HFF-Myc (cell line): ENCODE measurements at places on chromosomes 5 and 9.

GRCh38 chr9:4936823-4937222 is 48.2 kb upstream of the JAK2 start:
- no peak for DNase-seq

DNA sequence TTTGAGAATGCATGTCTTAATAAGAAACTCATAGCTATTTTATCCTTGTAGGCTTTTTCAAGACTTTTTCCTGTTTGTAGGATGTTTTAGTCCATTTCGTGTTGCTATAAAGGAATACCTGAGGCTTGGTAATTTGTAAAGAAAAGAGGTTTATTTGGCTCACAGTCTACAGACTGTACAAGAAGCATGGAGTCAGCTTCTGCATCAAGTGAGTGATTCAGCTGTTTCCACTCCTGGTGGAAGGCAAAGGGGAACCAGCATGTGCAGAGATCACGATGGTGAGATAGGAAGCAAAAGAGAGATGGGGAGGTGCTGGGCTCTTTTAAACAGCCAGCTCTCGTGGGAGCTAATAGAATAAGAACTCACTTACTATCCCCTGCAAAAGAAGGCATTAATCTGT is 177.3 kb downstream of the ALDH1A1 start:
- no peak for DNase-seq

GRCh38 chr5:7398596-7399280 is 2.8 kb downstream of the ADCY2 start:
- DNase-seq = no peak

DNA sequence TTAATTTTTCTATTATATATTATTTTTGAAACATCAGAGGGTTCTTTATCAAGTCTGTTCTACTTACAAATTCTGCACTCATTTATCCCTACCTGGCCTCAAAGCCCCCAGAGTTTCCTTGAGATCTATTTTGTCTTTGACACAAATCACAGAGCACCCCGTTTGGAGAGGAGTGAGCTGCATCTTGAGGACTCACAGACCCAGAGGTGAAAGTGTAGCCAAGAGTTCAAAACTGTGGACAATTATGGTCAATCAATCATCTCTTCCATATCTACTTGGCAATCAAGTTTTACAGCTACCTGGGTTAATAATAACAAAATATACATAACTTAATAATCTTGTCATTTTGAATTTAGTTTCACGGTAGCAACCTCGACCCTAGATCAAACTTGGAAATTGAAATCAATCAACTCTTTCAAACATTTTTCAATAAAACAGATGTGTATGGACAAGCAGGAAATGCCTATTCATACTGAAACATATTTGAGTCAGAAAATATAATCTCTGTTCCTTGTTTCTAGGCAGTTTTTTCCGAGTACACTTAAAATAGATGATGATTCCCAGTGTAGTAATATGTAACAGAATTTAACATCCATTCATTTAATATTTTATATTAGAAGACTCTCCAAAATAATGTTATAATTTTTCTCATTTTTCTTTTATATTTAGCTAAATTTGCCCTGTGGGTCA is 13.7 kb upstream of the SYK start:
- DNase-seq = no peak

DNA sequence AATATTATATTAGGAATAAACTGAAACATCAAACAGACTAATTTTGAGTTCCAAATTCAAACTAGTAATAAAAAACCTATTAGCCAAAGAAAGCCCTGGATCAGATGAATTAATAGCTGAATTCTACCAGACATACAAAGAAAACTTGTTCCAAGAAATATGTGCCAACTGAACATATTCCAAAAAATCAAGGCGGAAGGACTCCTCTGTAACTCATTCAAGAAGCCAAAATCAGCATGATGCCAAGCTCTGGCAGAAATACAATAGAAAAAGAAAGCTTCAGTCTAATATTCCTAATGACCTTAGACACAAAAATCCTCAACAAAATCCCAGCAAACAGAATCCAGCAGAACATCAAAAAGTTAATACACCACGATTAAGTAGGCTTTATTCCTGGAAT is 619.1 kb upstream of the COX7C start:
- no peak for DNase-seq

GRCh38 chr5:119453040-119453373 is 710 bp downstream of the HSD17B4 start:
- DNase-seq = no peak

- DNase-seq = no peak
Measured at GRCh38 chr5:126208691-126209090, 214.5 kb upstream of the GRAMD2B start.

DNA sequence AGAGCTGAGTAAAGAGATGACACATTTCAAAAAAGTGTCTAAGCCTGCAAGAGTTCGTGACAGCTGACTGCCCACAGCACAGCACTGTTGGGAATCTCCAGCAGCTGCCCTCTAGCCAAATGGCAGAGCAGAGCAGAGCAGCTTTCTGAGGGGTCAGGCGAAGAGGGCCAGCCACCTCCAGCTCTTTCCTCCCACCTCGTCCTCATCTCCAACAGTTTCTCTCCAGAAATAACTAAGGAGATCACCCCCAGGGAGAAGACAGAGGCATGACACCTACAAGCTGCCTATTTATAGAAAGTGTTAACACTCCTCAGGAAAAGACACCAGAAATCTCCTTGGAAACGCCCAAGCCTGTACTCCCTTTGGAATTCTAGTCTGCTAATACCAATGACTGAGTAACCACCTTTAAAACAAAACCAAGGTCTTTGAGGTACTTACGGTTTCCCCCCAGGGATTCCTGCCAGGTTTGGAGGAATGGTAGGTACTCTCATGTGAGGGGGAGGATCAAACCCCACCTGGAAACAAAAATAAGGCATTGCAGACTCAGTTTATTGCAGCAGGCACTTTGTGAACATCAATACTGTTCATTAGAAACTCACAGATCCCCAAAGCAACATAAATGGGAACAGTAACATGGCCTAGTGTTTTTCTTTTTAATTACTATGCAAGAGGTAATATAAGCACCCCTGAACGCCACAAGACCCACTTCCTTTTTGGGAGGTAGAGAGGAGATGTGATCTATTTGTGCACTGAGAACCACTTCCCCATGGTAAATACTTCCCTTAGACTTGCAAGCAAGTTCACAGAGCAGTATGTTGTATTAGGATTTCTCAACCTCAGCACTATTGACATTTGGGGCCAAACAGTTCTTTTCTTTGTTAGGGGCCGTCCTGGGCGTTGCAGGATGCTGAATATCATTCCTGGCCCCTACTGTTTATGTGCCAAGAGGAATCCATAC is 79.3 kb downstream of the TLE1 start:
- DNase-seq = no peak

DNA sequence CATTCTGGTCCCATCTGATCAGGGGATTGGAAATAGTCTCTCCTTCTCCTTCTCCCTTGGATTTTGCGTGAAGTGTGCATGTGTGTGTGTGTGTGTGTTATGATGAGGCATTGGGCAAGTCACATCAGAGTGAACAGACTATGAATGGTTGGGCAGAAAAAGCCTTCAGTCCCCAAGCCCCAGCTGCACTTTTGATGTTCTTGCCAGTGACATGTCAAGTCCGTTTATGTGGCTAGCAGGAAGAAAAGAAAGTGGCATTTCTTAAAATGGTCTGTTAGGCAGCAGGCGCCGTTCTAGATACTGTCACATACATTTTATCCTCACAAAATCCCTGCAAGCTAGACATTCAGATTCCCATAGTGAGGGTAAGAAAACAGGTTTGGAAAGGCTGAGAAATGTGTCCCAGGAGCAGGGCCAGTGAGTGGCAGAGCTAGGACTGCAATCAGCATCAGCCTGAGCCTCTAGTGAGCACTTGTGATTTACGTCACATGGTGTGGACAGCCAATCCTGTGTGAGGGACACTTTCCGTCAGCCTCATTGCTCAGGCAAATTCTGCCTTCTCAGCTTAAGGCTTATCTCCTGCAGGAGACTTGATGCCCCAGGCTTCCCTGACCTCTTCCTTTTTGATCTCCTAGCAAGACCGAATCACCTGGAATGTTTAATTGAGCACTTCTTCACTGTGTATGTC is 60.4 kb downstream of the GLRA1 start:
- no peak for DNase-seq

DNA sequence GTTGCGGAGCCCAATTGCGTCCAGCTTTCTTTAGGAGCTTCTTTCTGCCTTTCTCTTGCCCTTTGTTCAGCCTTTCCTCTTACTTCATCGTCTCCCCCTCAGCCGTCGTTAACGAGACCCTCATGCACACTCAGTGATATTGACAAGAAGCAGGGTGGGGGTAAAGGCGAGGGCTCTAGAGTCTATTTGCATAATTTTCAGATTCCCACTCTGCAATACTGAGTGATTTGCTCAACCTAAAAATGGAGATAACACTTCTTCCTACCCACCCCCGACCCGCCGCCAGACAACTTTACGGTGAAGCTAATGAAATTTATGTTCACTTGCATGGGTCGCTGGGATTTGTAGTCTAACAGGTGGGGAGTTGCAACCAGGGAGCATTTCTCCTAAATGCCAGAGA is 1.3 kb upstream of the TBC1D2 start:
- no peak for DNase-seq

GRCh38 chr5:72177538-72177937 is 70.3 kb downstream of the MAP1B start:
- DNase-seq = no peak

GRCh38 chr5:156764176-156764971 is 85.7 kb upstream of the PPP1R2B start:
- DNase-seq = no peak

DNA sequence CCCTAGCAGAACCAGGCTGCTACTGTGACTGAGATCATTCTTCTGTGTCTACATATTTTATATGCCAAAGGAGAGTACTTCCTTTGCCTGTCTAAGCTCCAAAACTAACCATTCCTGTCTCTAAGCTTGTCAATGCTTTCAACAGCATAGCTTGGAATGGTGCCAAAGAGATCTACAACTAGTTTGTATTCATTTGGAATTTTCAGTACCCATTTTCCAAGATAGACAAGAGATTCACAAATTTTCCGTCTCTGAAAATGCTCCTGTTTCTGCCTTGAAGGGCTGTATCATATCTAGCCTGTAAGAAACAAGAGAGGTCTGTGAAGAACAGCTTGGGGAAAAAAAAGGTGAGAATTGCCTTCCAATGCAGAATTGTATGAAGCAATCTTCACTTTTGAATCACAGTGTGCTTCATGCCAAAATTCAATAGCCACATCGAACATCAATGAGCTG is 334.4 kb upstream of the ACTBL2 start:
- DNase-seq = no peak

DNA sequence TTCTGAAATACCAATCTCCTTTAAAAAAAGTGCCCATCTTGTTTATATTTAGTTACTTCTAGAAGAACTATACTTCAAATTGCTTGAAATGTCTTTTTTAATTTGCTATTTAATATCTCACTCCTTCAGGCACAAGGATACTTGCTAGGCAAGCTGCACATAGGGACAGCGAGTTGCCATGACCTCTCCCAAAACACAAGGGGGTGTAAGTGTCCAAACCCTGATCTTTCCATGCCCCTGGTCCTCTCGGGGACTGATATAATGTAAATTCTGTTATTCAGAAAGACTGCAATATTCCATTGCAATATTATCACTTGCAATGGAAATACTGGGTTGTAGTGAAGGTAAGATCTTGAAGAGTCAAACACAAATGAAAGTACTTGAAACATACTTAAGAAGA is 480.4 kb downstream of the CETN3 start:
- DNase-seq = no peak
